Colonic mucosa (tissue), 4 donors: ENCODE measurements at places on chromosomes 4 and X. TPM values are rescaled to one million over a fixed set of nuclear protein-coding genes. Genes with fewer than 3 reads are reported as not detected.

GRCh38 chrX:154317391-154317995, 21.9 kb downstream of the TKTL1 start:
- H3K36me3 ChIP-seq: no peaks in the 10 kb centered on the region
- H3K27ac ChIP-seq: no peak overlapping the region
- no peak for DNase-seq
- H3K27me3 ChIP-seq: no peaks in the 10 kb centered on the region
- no peaks in the 10 kb centered on the region for H3K4me1 ChIP-seq

DNA sequence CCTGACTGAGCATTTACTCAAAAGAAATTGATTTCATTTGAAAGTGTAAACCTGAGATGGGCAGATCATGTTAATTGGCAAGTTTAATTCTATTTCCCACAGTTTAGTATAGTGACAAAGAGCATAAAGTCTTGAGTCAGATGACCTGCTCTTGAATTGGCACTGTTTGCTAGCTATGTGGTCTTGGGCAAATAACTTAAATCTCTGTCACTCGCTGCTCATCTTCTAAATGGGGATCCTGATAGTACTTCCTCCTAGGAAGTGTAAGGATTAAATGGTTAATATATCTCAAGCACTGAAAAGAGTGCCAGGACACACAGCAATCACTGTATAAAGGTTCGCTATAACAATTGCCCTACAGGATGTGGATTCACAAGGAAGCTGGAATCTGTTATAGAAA, 242.8 kb upstream of the JADE1 start:
- no peaks in the 10 kb centered on the region for H3K4me1 ChIP-seq
- H3K36me3 ChIP-seq: no peaks in the 10 kb centered on the region
- H3K27me3 ChIP-seq: no peaks in the 10 kb centered on the region
- no peak overlapping the region for H3K4me3 ChIP-seq

- H3K36me3 ChIP-seq: no peaks in the 10 kb centered on the region
- no peak for DNase-seq
- H3K4me1 ChIP-seq: no peaks in the 10 kb centered on the region
- H3K4me3 ChIP-seq: no peak overlapping the region
- H3K27ac ChIP-seq: no peak overlapping the region
Observed at GRCh38 chr4:67234296-67234695, 311.0 kb downstream of the CENPC start.

GRCh38 chr4:62622089-62622488, 1422.0 kb downstream of the ADGRL3 start:
- no peaks in the 10 kb centered on the region for H3K27me3 ChIP-seq
- no peak overlapping the region for H3K4me3 ChIP-seq
- no peaks in the 10 kb centered on the region for H3K4me1 ChIP-seq

DNA sequence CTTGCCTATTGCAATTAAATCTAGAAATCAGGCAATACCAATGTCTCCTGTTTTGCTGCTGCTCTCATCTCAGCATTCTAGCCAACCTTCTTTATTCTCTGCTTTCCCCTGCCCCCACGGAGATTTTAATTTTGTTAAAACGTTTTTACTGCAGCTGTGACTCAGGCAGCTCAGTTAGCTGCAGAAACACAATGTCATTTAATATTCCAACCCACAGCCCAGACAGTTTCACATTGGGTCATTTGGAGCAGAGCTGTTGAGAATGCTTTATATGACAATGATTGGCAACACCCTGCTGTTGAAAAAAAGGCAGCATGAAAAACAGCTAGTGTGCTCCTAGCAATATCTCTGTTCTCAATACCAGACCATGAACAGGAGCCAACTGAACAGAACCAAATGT, 12.6 kb upstream of the SLC10A4 start:
- no peaks in the 10 kb centered on the region for H3K27me3 ChIP-seq
- no peak overlapping the region for H3K27ac ChIP-seq
- no peak for DNase-seq
- H3K4me3 ChIP-seq: no peak overlapping the region
- H3K4me1 ChIP-seq: no peaks in the 10 kb centered on the region

Gene GIMD1
- total RNA-seq: not detected

Gene ARX
- total RNA-seq: 0.84 TPM

GRCh38 chr4:98470831-98471230, 187.6 kb downstream of the TSPAN5 start:
- no peak for DNase-seq
- H3K27ac ChIP-seq: no peak overlapping the region
- no peaks in the 10 kb centered on the region for H3K27me3 ChIP-seq
- H3K4me1 ChIP-seq: peaks cover 3% of the 10 kb centered on the region
- H3K4me3 ChIP-seq: no peak overlapping the region

DNA sequence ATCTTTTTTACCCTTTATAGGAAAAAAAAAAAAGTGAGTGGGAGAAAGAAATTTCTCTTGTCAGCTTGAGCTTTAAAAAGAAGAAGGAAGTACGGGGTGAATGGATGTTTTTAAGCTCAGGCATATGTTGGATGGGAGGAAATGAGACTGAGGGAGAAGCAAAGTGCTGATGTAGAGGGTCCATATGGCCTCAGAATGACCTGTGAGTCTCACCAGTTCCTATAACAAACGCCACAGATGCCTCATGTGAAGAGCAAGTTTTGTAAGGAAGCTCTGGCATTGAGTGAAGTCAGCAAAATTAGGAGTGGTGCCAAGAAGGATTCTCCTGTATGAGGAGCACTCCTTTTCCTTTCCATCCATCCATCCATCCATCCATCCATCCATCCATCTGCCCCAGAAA, 214.6 kb downstream of the PTTG2 start:
- H3K4me1 ChIP-seq: no peaks in the 10 kb centered on the region
- no peak overlapping the region for H3K27ac ChIP-seq
- H3K36me3 ChIP-seq: no peaks in the 10 kb centered on the region
- no peaks in the 10 kb centered on the region for H3K27me3 ChIP-seq

Gene FAM47A
- total RNA-seq: not detected

Gene KCTD8
- total RNA-seq: 0.27 TPM

GRCh38 chr4:152810715-152811287, 31.0 kb downstream of the ARFIP1 start:
- no peaks in the 10 kb centered on the region for H3K27me3 ChIP-seq
- no peak overlapping the region for H3K4me3 ChIP-seq
- H3K27ac ChIP-seq: no peak overlapping the region
- H3K4me1 ChIP-seq: no peaks in the 10 kb centered on the region
- no peak for DNase-seq

Gene PLS3
- 23.8 TPM for total RNA-seq

Gene TBX22
- not detected for total RNA-seq

Gene PPEF2
- total RNA-seq: not detected

- no peak overlapping the region for H3K4me3 ChIP-seq
- H3K27ac ChIP-seq: no peak overlapping the region
- no peak for DNase-seq
Observed at GRCh38 chrX:72352786-72353185, 47.1 kb upstream of the CITED1 start.

Gene KANTR
- 6.8 TPM for total RNA-seq

Gene PPBP
- total RNA-seq: not detected

DNA sequence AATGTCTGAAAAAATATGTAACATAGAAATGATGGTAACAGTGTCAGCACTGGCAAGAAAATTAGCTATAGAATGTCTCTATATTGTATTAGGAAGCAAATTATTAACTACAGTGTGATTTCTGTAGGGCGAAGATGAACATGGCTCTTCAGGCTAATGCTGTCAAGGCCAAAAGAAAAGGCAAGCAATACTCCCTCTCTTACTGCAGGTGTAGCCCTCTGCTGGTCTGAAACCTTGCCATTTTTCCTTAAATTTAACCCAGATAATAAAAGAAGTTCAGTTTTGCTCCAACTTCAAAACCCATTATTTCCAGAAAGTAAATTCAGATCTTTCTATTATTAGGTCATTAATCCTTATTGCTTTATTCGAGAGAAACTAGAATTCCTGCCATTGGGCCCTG, 215.9 kb downstream of the LRBA start:
- H3K36me3 ChIP-seq: no peaks in the 10 kb centered on the region
- H3K27me3 ChIP-seq: no peaks in the 10 kb centered on the region
- DNase-seq: no peak
- no peak overlapping the region for H3K4me3 ChIP-seq

Gene TMPRSS11B
- not detected for total RNA-seq

DNA sequence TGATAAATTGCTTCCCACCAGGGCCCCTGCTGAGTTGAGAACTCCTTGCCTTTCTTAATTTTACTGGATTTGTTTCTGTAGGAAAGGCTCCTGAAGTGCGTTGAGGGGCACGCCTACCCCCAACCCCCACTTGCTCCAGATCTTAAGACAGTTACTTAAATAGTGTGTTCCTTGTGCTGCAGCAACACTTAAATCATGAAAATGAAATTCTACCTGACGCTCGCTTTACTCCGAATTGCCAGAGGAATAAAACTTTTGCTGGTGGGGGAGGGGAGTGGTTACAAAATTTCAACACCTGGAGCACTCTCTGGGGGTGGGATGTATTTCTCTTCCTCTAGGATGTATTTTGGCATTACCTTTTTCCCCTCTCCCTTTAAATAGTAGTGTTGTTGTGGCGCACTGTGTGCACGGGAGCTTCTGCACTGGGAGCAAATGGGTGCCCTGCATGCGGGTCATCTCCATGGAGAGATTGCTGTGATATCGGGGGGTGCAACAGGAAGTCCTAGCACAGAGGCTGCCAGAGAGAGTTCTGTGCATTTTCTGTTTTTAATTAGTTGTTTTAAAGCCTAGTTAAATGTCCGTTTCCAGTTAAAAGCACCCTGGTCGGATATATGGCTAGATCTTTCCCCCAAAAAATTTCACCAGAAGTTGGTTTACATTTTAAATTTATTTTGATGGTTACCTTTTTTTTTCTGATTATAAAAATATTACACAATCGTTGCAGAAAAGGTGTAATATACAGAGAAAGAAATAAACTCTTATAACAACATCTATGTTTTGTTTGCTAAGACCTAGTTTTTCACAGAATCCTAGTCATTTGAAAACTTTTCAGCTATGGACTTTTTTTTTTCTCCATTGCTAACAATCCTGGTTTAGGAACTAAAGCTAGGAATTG, 207.7 kb downstream of the SOWAHB start:
- peak overlapping the region; percentile 84 for H3K27ac ChIP-seq
- no peaks in the 10 kb centered on the region for H3K27me3 ChIP-seq
- DNase-seq: no peak
- H3K4me1 ChIP-seq: no peaks in the 10 kb centered on the region

- no peaks in the 10 kb centered on the region for H3K4me1 ChIP-seq
- H3K36me3 ChIP-seq: no peaks in the 10 kb centered on the region
- no peak overlapping the region for H3K27ac ChIP-seq
- no peak for DNase-seq
- H3K4me3 ChIP-seq: no peak overlapping the region
- H3K27me3 ChIP-seq: no peaks in the 10 kb centered on the region
Observed at GRCh38 chrX:69535661-69536060, 31.5 kb downstream of the NALF2 start.

GRCh38 chr4:1712216-1713002, at the start of gene SLBP:
TSS of gene SLBP (minus strand) at chr4:1712319. CDS start at chr4:1712188, 131 bp downstream.
- peak; percentile 98 for DNase-seq
- no peaks in the 10 kb centered on the region for H3K27me3 ChIP-seq
- H3K27ac ChIP-seq: peak within 1 kb of the TSS; percentile 99
- no peaks in the 10 kb centered on the region for H3K36me3 ChIP-seq
- H3K4me1 ChIP-seq: peaks cover 22% of the 10 kb centered on the region

- H3K36me3 ChIP-seq: no peaks in the 10 kb centered on the region
- no peak overlapping the region for H3K4me3 ChIP-seq
- no peak overlapping the region for H3K27ac ChIP-seq
- no peaks in the 10 kb centered on the region for H3K4me1 ChIP-seq
Observed at GRCh38 chr4:58553679-58554078, 1443.5 kb upstream of the IGFBP7 start.

DNA sequence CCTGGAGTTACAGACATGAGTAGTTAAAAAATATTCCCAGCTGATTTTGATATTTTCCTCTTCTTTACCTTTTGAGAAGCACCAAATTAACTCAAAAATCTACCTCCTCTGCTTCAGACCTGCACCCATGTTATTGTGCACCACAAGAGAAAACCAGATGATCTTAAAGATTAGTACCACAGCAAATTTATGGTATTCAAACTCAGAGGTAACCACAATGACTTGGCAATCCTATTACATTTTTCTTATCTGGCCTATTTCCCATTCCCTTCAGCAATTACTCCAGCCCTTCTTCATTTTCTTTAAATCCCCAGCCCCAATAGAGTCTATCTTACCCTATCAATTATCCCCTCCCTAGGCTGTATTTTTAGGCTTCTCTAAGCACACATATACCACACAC, 535.1 kb downstream of the FAT4 start:
- no peaks in the 10 kb centered on the region for H3K36me3 ChIP-seq
- DNase-seq: no peak
- no peaks in the 10 kb centered on the region for H3K27me3 ChIP-seq
- no peak overlapping the region for H3K4me3 ChIP-seq

GRCh38 chr4:24922416-24922815, 9.6 kb upstream of the CCDC149 start:
- no peak for DNase-seq
- H3K36me3 ChIP-seq: no peaks in the 10 kb centered on the region
- no peaks in the 10 kb centered on the region for H3K4me1 ChIP-seq
- no peak overlapping the region for H3K27ac ChIP-seq
- no peak overlapping the region for H3K4me3 ChIP-seq
- no peaks in the 10 kb centered on the region for H3K27me3 ChIP-seq

Gene MAGEA1
- not detected for total RNA-seq

DNA sequence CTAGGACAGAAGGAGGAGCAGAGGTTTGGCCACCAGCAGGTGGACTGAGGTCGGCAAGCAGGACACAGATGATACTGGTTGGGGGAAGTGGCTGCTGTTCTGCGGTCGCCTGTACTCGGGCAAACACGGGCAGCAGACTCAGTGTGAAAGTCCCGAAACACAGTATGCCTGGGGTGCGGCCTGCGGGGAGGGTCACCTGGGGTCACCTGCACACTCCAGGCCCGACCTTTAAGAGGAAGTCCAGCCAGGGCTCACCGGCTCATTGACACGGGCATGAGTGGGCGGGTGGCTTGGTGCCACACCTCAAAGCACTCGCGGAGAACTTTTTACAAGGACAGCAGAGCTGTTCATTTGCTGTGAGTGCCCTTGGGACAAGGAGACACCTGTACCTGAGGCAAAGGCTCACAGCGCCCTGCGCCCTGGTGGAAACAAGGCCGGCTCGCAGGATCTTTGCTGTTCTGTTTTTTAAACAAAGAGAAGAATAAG, 71.5 kb upstream of the MXD4 start:
- H3K36me3 ChIP-seq: no peaks in the 10 kb centered on the region
- no peak overlapping the region for H3K4me3 ChIP-seq
- DNase-seq: peak; percentile 65

- H3K27me3 ChIP-seq: no peaks in the 10 kb centered on the region
- DNase-seq: no peak
- H3K36me3 ChIP-seq: no peaks in the 10 kb centered on the region
- H3K4me3 ChIP-seq: no peak overlapping the region
- H3K4me1 ChIP-seq: no peaks in the 10 kb centered on the region
Observed at GRCh38 chr4:183499801-183500200, 5.1 kb upstream of the ING2 start.

GRCh38 chr4:113209153-113209552, 159.7 kb downstream of the ANK2 start:
- no peaks in the 10 kb centered on the region for H3K27me3 ChIP-seq
- H3K4me1 ChIP-seq: no peaks in the 10 kb centered on the region
- no peak overlapping the region for H3K4me3 ChIP-seq
- no peak overlapping the region for H3K27ac ChIP-seq

DNA sequence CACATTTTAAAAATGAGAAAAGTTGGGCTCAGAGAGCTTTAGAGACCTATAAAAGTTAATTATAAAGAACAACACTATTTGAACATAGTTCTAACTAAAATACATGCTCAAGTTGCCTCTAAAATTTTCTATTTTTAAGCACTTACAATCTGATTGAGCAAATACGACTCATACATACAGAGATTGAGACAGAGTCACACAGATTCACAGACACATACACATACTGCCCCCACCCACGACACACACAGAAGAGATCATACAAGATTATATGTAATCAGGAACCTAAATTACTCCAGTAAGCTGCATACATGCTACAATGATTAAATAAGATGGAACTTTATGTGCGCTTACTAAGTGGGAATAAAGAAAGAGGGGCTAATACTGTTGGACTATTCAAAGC, 2.7 kb upstream of the ASB5 start:
- H3K4me3 ChIP-seq: no peak overlapping the region
- H3K27ac ChIP-seq: no peak overlapping the region
- no peak for DNase-seq
